Effector memory CD8-positive, alpha-beta T cell (primary cell): ENCODE measurements at places on chromosomes 1 and 21.
A peak's percentile ranks its signal among the peaks of the same experiment; 100 is the strongest.

- DNase-seq = no peak
These were observed 406.1 kb downstream of the RPS6KC1 start for GRCh38 chr1:213457186-213457585.

- DNase-seq = peak; percentile 7
These were observed 74.1 kb upstream of the JUN start for GRCh38 chr1:58857680-58858673.

- no peak for DNase-seq
These were observed 332.9 kb downstream of the BARHL2 start for GRCh38 chr1:90384193-90384592.

DNA sequence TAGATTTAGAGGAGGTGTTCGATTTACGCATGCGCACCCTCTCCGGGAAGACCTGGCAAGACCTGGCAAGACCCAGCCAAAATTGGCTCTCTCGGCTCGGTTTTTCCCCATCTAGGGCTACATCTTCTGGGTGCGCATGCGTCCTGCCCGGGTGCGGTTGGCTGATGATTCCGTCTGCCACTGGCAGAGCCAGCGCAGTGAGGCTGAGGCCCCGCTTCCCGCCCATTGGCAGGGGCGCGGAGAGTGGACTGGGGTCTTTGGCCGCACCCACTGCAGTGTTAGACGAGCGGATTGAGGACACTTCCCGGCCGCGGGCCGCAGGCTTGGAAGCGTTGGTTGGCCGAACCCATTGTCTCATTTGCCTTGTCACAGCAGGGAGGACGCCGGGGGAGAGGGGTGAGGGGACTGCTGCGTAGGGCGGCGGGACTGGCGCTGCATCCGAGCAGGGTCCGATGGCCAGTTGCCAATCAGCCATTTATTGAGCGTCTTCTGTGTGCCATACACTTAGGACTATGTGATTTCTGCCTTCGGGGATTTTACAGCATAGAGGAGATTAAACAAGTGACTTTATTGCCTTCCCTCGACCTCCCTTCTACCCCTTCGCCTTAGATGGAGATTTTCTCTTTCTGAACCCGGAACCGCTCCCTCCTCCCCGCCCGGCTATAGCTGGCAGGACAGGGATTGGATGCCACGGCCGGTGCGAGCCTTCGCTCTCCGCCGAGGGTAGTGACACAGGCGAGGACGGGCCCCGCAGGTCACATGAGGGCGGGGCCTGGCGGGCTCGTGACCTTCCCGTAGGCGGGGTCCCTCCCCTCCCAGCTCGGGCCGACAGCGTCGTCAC lies 43.7 kb downstream of the MEF2D start:
- DNase-seq = peak; percentile 95

GRCh38 chr1:5857508-5858090 lies 134.6 kb downstream of the NPHP4 start:
- DNase-seq = no peak

- peak; percentile 42 for DNase-seq
These were observed 22.9 kb upstream of the NDC1 start for GRCh38 chr1:53860967-53861411.

DNA sequence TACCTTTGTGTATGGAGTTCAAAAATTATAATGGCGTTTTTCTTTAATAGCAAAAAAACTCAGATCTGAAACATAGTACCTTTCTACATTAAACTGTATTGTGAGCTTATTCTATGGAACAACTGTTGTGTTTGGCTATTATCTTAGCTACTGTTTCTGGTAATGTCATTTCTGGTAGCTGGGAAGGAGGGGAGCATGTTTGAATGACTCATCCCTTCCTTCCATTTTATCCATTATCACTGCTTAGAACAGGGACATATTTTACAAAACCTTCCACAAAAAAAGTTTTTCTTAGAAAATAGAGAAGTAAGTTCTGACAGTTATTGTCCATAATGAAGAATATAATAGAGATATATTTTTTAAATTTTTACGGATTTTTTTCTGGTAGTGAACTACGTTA lies 128.3 kb downstream of the NRDC start:
- DNase-seq = no peak

DNA sequence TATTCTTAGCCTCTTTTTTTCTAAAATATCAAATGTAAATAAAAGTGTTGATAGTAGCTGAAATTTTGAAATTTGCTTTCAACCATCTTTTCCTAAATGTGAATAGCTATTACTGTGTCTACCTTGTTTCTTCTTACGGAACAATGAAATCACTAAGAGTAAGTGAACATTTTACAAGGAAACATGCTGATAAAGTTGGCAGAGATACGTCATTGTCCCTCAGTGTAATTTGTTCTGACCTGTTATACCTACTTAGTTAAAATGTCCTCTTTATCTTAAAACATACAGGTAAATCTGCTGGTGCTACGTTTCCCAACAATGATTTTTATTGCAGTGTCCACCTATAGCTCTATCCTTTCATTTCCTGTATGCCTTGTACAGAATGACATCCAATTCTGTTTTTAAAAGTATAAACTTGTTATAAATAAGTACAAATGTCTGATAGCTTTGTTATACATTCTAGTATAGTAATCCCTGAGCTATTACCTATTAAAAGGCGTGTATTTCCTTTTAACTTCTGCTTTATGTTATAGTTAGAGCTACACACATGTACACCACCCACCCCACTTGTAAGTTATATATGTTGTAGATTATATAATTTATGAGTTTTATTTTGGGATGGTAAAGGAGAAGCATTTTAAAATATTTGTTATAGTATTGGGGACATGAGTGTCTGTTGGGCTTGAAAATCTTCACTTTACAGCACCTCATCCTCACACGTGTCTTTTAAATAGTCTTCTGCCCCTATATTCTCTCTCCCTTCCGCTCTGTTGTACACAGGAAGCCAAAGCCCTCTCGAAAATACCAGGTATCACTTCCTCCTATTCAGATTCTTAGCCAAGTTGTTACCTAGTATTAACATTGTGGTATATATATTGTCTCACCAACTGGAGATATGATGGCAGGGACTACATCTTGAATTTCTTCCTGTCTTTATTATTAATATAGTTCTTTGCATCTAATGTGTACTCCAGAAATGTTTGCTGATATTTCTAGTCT lies 25.2 kb downstream of the LAMC1 start:
- DNase-seq = no peak

GRCh38 chr1:150012611-150013010 lies 2.1 kb upstream of the OTUD7B start:
- DNase-seq = no peak

DNA sequence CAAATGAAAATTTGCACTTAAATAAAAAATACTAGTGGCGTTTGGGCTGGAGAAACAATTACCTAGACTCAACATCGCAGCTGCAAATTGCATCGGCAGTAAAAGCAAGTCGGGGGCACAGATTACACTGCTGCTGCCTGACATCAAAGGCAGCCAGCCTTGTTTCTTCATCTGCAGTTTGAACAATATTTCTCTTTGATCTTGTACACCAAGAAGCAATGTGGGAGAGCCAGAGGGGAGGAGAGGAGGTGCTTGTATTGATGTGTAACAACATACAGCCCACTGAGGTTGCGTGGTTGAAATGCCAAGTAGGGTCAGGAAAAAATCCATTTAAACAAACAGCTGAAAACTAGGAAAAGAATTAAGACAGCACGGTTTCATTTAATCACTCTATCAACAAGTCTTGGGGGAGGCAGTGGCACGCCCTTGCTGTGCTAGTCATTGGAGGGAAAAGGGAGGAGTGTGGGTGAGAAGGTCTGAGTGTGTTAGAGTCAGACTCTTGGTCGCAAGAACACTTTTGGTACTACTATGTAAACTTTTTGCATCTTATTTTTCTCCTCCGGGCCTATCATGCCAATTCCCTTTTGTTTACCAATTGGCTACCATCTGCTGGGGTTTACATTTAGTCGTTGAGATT lies 456.5 kb downstream of the OMA1 start:
- DNase-seq = no peak

GRCh38 chr1:87852410-87853161 lies 523.9 kb downstream of the LMO4 start:
- no peak for DNase-seq

- no peak for DNase-seq
These were observed 701.8 kb upstream of the CXADR start for GRCh38 chr21:16811011-16811410.

DNA sequence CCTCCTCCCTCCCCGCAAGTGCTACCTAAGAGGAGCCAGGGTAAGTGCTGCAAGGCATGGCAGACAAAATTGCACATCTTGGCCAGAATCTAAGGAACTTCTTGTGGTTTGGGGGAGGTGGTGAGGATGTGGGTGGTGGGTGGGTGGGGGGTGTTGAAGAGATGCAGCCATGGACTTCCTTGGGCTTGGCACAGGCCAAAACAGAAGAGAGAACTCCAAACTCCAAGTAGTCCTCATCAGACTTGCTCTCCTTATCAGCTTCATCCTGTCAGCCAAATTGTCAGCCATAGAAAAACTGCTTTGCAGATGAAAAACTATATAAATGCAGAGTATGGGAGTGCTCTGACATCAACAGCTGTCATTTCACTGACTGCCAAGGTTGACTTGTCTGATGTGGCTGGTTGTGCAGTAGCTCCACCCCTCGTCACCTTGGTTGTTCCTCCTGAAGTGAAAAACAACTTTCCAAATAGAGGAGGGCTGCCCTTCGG lies 7.1 kb downstream of the AMIGO1 start:
- peak; percentile 39 for DNase-seq

DNA sequence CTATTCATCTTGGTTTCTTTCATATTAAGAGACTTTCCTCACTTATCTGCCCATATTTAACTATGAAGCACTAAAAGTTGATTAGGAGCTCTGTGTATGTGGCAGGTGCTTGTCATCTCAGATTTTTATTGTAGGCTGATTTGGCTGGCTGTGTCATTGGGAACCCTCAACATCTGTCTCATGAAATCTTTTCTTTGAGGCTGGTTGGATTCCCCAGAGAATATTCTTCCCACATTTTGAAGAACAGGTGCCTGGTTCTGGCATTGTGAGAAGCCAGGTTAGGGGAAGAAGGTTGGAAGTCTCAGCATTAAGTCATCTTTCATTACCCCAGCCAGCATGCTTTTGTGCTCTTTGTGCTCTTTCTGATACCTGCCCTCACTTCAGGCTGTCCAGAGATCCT lies 37.1 kb downstream of the EEIG2 start:
- no peak for DNase-seq

GRCh38 chr1:40042341-40042740 lies 1.8 kb downstream of the CAP1 start:
- no peak for DNase-seq

DNA sequence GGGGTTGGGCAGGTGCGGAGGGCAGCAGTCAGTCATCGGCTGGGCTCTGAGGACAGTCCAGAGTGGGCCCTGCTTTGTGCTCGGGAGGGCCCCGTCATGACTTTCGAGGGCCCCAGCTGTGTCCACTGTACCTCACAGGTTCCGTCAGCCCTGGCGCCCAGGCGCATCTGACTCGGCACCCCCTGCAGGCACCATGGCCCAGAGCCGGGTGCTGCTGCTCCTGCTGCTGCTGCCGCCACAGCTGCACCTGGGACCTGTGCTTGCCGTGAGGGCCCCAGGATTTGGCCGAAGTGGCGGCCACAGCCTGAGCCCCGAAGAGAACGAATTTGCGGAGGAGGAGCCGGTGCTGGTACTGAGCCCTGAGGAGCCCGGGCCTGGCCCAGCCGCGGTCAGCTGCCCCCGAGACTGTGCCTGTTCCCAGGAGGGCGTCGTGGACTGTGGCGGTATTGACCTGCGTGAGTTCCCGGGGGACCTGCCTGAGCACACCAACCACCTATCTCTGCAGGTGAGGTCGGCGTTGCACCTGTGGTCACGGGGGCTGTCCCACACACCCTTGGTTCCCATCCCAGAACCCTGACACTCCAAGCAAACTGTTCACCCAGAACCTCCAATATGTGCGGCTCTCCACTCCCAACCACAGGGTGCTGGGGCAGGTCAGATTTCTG lies 7.8 kb downstream of the PODN start:
- no peak for DNase-seq

- DNase-seq = no peak
These were observed 505 bp downstream of the OLFML2B start for GRCh38 chr1:162023181-162023546.

GRCh38 chr1:95547005-95547404 lies 313.0 kb downstream of the RWDD3 start:
- DNase-seq = no peak
